ENCODE measurements at places on chromosomes 1 and 21. TPM values are rescaled to one million over a fixed set of nuclear protein-coding genes. Genes with fewer than 3 reads are reported as not detected.

DNA sequence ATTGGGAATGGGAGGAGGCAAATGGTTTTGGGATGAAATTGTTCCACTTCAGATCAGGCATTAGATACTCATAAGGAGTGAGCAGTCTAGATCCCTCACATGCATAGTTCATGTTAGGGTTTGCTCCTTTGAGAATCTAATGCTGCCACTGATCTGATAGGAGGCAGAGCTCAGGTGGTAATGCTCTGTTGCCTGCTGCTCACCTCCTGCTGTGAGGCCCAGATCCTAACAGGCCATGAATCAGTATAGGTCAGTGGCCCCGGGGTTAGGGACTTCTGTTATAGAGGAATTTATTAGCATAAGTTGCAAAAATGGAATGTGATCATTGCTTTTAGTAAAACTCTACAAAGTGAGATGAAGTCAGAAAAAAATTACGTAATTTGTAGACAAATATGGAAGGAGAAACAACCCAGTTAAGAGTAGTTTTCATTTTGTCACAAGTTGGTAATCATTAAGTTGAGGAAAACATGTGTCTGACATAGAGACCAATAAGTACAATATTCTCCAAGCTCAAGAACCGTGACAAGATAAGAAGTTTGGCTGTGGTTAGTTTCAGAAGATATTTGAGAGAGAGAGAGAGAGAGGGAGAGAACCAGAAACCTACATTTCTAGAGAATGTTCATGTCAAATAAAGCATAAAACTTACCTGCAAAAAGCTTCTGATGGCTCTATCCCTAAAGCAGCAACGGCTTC lies 689.7 kb upstream of the PRMT6 start:
- no peak overlapping the region for H3K4me3 ChIP-seq
- no peaks in the 10 kb centered on the region for H3K36me3 ChIP-seq
- DNase-seq = no peak
- no peak overlapping the region for H3K27ac ChIP-seq
- H3K4me1 ChIP-seq = no peaks in the 10 kb centered on the region

- 0 out of 2 replicates have a peak, but pooled peaks cover 5% of the 10 kb centered on the region for H3K4me1 ChIP-seq
- H3K27ac ChIP-seq = no peak overlapping the region
- no peaks in the 10 kb centered on the region for H3K27me3 ChIP-seq
Observed at GRCh38 chr1:200694738-200695137, 25.0 kb upstream of the DDX59 start.

GRCh38 chr1:63624911-63625310 lies 31.7 kb downstream of the PGM1 start:
- H3K4me1 ChIP-seq = peaks cover 16% of the 10 kb centered on the region
- H3K27me3 ChIP-seq = no peaks in the 10 kb centered on the region
- H3K27ac ChIP-seq = no peak overlapping the region
- H3K4me3 ChIP-seq = no peak overlapping the region
- DNase-seq = peak; percentile 16

DNA sequence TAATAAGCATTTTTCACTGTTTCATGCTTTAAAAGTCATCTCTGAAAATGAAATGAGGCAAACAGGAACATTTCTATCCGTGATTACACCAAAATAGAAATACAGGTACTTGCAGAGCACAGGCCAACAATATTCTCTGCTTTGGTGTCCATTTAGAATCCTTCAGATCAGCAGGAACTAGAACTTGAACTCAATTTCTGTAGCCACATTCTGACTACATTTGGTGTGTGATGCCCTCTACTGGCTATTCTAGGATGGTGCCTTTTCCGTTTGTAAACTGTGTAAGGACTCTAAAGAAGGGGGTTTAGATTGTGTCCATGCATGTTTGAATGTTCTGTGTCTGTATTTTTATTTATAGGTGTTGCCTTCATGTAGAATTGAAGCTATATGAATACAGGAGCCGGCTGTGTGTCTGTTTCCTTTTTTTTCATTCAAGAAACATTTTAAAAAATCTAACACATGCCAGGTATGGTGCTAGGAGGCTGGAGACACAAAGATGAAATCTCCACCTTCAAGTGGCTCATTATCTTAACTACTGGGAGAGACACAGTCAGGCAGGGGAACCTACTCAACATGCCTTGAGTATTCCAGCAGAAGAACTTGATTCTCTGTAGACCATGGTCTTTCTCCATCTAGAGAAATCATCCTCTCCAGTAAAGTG lies 7.6 kb upstream of the ZNF326 start:
- H3K27ac ChIP-seq = no peak overlapping the region
- no peak overlapping the region for H3K4me3 ChIP-seq
- no peaks in the 10 kb centered on the region for H3K36me3 ChIP-seq
- peaks cover 27% of the 10 kb centered on the region for H3K4me1 ChIP-seq

DNA sequence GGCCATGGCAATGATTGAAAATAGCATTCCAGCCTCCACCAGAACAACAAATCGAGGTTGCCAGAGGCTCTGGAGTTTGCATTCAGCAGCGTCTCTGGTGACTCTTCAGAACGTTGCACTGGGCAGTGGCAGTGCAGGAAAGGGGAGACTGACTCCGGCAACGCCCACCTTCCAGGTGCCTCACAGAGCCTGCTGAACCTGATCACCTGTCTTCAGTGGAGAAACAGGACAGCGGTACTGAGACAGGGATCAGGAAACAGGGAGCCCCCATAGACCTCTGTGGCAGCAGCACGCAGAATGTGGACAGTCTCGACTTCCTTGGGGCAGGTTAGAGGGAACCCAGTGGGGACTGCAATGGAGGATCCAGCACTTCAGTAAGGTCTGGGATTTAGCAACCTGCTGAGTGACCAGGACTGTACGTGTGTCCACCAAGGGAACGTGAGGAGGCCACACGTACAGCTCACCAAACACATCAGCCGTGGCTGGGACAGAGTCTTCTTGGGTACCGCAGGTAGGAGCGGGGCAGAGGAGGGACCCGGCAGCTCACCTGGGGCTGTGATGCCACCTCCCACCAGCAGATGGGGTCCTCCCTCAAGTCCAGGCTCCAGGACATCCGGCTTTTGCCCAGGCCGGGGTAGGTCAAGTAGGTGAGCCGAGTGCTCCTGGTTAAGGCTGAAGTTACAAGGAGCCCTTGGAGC lies 128.6 kb downstream of the PRDM2 start:
- H3K36me3 ChIP-seq = no peaks in the 10 kb centered on the region
- H3K4me1 ChIP-seq = peaks cover 7% of the 10 kb centered on the region
- no peaks in the 10 kb centered on the region for H3K27me3 ChIP-seq

DNA sequence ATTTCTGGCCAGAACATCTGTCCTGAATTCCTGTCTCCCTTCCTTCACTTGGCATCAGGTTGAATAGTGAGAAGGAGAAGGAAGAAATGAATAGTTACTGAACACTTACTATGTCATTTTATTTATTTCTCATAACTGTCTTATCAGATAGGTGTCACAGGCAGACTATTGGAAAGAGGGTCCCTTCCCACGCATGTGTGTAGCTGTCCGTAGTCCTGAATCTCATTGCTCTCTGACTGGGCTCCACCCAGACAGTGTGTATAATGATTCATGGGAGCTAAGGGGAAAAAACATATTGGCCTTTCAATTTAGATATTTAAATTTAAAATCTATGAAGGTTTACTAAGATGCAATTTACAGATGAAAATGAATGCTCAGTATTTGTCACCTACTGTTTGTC lies 86.1 kb downstream of the OMA1 start:
- no peak overlapping the region for H3K4me3 ChIP-seq
- peak; percentile 16 for DNase-seq
- H3K4me1 ChIP-seq = no peaks in the 10 kb centered on the region

GRCh38 chr1:12649971-12650421 lies 6.1 kb downstream of the AADACL4 start:
- no peaks in the 10 kb centered on the region for H3K27me3 ChIP-seq
- H3K36me3 ChIP-seq = no peaks in the 10 kb centered on the region
- DNase-seq = no peak
- no peak overlapping the region for H3K27ac ChIP-seq

DNA sequence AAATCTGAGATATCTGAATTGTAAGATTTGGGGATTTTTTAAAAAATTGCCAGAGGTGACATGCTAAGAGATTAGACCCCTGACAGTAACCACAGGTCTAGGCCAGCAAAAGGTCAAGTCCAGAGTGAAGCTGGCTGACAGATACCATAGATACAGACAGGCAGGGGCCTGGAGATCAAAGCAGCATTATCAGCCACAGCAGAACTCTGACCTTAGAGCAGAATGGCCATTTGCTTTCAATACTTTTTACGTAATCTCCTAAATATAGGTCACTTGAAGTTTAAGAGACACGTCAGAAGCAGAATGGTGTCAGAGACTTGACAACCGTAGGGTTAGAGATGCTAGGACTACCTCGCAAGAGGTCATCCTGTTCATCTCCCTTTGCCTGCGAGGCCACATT lies 40.8 kb upstream of the RXRG start:
- H3K4me3 ChIP-seq = no peak overlapping the region
- no peak for DNase-seq
- peaks cover 40% of the 10 kb centered on the region for H3K27me3 ChIP-seq
- H3K27ac ChIP-seq = no peak overlapping the region
- H3K36me3 ChIP-seq = no peaks in the 10 kb centered on the region
- H3K4me1 ChIP-seq = peaks cover 11% of the 10 kb centered on the region

- H3K36me3 ChIP-seq = no peaks in the 10 kb centered on the region
- H3K27ac ChIP-seq = no peak overlapping the region
- DNase-seq = no peak
- no peaks in the 10 kb centered on the region for H3K4me1 ChIP-seq
- H3K27me3 ChIP-seq = no peaks in the 10 kb centered on the region
Observed at GRCh38 chr21:42154237-42155044, 64.5 kb upstream of the ABCG1 start.

- H3K4me3 ChIP-seq = no peak overlapping the region
- no peak for DNase-seq
- H3K27me3 ChIP-seq = no peaks in the 10 kb centered on the region
Observed at GRCh38 chr21:17191346-17191993, 321.4 kb upstream of the CXADR start.

DNA sequence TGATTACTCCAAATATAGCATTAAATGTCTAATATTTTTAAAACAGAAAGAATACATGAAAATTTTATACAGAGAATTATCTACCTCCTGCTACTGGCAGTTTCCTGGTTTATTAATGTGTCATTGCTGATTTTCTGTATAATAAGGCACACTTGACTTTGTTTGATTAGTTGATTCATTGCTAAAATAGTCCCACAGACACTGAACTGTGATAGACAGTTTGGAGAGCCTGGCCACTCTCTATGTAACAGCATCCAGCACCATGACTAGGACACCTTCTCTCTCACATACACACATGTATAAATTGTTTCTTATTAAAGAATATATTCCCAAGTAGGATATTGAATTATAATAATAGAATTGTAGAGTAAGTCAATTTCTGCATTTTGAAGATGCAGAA lies 368.5 kb upstream of the SNX7 start:
- H3K27me3 ChIP-seq = no peaks in the 10 kb centered on the region
- H3K4me3 ChIP-seq = no peak overlapping the region
- peak; percentile 78 for DNase-seq
- H3K27ac ChIP-seq = peak overlapping the region; percentile 48
- no peaks in the 10 kb centered on the region for H3K36me3 ChIP-seq

DNA sequence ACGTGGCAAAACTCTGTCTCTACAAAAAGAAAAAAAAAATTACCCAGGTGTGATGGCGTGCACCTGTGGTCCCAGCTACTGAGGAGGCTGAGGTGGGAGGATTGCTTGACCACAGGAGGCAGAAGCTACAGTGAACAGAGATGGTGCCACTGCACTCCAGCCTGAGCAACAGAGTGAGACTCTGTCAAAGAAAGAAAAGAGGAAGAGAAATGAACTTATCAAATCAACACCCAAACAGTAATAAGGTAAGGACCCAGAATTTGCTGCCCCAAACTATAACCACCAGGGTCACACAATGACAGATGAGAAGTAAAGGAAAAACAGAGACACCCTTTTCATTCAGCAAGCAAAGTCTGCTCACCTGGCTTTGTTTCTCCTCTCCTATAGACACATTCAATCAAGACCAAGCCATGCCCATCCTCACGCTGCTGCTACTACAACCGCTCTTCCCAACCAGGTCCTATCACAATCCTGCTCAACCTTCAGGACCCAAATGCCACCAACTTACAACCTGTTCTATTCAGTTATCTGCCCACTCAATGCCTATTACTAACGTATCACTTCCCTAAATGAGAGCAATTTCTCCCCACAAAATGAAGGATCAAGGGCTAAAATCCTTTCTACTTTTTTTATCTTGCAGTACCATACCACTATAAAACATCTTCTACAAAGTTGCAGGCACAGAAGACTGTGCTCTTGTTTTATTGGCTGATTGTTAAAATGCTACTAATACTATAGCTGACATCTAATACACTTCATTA lies 183.5 kb downstream of the RERE start:
- H3K27me3 ChIP-seq = no peaks in the 10 kb centered on the region
- no peaks in the 10 kb centered on the region for H3K4me1 ChIP-seq
- no peaks in the 10 kb centered on the region for H3K36me3 ChIP-seq

GRCh38 chr1:180579961-180580611 lies 21.3 kb downstream of the OVAAL start:
- no peaks in the 10 kb centered on the region for H3K27me3 ChIP-seq
- H3K4me3 ChIP-seq = no peak overlapping the region
- H3K36me3 ChIP-seq = no peaks in the 10 kb centered on the region
- DNase-seq = peak; percentile 17

DNA sequence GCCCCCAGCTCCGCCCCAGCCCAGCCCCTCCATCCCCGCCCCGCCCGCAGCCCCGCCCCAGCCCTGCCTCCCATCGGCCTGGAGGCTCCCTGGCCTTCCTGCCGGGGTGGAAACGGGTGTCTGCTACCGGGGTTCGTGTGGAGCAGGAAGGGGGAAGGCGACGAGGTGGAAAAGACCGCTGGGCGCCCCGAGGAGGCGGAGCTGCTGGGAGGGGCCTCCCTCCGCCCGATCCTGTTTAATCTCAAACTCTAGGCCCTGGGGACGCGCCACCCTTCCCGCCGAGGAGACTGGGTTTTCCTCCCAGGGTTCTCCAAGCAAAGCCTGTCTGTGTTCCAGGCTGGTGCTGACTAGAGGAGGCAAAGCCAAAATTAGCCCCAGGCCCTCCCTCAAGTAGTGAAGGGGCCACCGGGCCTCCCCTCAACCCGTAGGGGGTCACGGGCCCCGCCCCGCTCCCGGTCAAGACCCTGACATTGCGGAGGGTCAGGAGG lies 16.2 kb upstream of the TTLL10 start:
- no peaks in the 10 kb centered on the region for H3K27me3 ChIP-seq
- H3K27ac ChIP-seq = peak overlapping the region; percentile 92
- peak; percentile 92 for DNase-seq
- peak overlapping the region; percentile 71 for H3K4me3 ChIP-seq
- peaks cover 19% of the 10 kb centered on the region for H3K4me1 ChIP-seq
- H3K36me3 ChIP-seq = no peaks in the 10 kb centered on the region

DNA sequence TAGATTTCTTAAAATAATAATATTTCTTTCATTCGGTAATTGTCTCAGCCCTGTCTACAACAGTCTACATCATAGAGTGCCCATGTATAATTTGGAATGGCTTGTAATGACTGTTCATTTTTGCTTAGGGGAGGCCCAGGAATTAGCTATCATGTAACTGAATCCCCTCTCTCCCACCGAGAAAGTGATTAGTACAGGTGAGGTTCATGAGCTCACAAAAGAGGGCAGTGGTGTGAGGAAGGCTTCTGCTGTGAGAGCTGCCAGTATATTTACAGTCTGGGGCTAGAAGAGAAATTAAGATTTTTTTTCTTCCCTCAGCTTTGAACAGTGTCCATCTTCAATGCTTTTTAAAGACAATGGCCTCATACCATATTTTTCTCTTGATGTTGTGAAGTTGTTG lies 340.7 kb downstream of the ADGRL2 start:
- H3K27me3 ChIP-seq = 0 out of 2 replicates have a peak, but pooled peaks cover 4% of the 10 kb centered on the region
- DNase-seq = no peak
- no peak overlapping the region for H3K4me3 ChIP-seq
- H3K4me1 ChIP-seq = no peaks in the 10 kb centered on the region
- H3K36me3 ChIP-seq = no peaks in the 10 kb centered on the region

The CLDN8 gene
- 0.46 TPM for total RNA-seq

The S100A9 gene
- total RNA-seq = 482 TPM

The KDF1 gene
- total RNA-seq = 21.7 TPM

The TMEM50B gene
- 21.5 TPM for total RNA-seq

The OR6N1 gene
- not detected for total RNA-seq

The TLR5 gene
- 1.2 TPM for total RNA-seq

The RORC gene
- total RNA-seq = not detected

The CD160 gene
- total RNA-seq = not detected

Data from PC-3 (cell line).